ENCODE measurements at places on chromosomes 5 and 9. TPM values are rescaled to one million over a fixed set of nuclear protein-coding genes. Genes with fewer than 3 reads are reported as not detected.

The IFNA13 gene
- total RNA-seq: not detected

The RUFY1 gene
- 30.6 TPM for total RNA-seq

The FREM1 gene
- 0.20 TPM for total RNA-seq

The PRUNE2 gene
- total RNA-seq: 4.9 TPM

Measured in esophagus mucosa (tissue), 1 donor.